Eye (tissue), 1 donor: ENCODE measurements at places on chromosomes 13 and 19.

GRCh38 chr19:46378268-46378667, 31.4 kb downstream of the PPP5C start:
- DNase-seq, result peak; percentile 54

GRCh38 chr13:39016787-39017186, 21.1 kb downstream of the PROSER1 start:
- peak; percentile 74 for DNase-seq

DNA sequence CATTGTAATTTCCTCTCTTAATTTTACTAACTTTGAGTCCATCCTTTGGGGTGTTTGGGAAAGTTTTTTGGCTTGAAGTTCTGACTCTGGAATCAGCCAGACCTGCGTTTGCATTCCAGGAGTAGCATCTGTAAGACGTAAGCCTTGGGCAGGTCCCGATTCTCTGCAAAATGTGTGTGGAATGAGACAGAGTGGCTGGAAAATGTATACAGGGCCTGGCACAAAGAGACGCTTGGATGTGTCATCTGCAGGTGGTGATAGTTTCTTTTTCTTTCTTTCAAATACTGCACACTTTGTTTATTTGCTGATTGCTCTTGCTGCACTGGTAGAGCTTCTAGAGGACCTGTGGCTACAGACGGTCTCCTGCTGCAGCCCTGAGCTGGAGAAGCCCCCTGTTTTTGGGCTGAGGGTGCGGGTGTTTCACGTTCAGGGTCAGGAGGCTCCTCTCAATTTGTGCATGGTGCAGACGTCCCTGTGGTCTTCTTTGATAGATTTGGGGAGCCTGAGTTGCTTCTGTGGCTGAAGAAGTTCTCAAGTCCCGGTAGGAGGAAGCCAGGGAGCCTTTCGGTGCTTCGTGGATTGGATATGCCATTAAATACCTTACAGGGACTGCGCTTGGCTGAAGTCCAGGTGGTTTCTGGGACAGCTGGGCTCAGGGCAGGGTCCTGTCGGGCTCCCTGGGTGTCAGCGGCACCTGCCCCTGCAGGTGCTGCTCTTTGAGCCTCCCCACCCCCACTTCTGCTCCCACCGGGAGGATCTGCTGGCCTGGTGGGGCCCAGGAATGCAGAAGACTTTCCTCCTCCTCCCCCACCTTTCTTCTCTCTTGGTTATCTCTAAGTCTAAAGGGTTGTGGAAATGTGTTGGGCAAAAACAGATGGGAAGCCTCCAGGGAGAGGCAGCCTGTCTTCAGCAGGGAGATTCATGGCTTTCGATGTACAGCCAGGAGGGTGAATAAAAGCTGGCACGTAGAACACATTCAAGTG, 44.0 kb upstream of the GAS6 start:
- DNase-seq, result no peak

- DNase-seq, result no peak
Measured at GRCh38 chr19:16200038-16201010, 2.6 kb downstream of the AP1M1 start.

DNA sequence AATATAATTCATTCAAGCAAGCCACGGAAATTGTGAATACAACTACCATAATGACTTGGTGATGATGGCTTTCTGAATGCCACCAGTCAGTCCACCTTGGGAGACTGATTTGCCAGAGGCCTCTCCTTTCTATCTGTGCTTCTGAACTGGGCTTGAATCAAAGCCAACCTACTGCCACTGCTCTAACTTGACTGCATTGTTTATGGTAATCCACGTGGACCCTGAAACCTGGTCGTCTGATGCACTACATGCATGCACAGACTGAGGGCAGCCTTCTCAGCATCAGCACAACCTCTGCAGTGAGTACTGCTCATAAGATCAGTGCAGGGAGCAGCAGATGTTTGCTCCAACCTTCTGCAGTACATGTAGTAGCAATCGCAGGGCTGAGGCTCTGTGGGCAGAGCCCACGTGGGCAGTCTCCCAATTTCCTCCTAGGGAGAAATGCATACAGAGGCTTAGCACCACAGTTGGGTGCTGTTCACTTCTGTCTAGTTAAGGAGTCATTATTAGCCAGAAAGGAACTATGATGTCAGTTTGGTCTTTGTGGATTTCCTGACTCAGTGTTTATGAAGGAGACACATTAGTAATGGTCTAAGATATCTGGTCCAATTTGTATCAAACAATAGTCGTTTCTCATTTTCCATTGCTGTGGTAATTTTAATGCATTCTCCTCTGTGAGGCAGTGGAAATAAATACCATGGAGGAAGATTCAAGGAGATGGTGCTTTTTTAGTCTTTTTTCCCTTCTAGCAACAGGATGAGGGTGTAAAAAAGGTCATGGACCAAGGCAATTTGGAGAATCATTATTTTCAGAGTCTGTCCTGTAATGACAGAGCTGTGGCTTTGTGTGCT, 82.5 kb downstream of the AKAP11 start:
- DNase-seq, result no peak

DNA sequence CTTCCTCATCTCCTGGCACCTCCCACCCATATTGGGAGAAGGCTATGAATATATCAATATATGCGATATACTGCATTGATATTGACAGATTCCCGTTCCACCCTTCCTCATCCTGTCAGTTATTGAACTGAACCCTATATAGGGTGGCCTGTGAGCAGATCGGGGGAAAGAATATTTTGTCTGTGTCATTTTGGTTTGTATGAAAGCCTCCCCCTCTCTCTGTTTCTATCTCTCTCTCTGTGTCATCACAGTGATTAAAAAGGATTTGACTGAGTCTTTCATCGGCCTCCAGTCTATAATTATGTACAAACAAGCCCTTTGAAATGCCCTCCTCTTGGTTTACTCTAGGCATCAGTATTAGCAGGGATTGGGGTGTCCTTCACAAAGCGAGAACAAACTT, 35.7 kb downstream of the RASL11A start:
- no peak for DNase-seq

- DNase-seq, result peak; percentile 51
Measured at GRCh38 chr19:28297586-28298157, 915.3 kb downstream of the UQCRFS1 start.

- DNase-seq, result peak; percentile 88
Measured at GRCh38 chr19:18205200-18205892, 1.5 kb upstream of the RAB3A start.

GRCh38 chr19:5809053-5809452, 4.2 kb downstream of the NRTN start:
- no peak for DNase-seq

- peak; percentile 62 for DNase-seq
Measured at GRCh38 chr13:110387451-110388107, 80.5 kb downstream of the COL4A2 start.

GRCh38 chr19:16077984-16078758, 1.9 kb downstream of the TPM4 start:
- DNase-seq, result no peak

- peak; percentile 72 for DNase-seq
Measured at GRCh38 chr13:33139780-33140535, 123.7 kb downstream of the KL start.

DNA sequence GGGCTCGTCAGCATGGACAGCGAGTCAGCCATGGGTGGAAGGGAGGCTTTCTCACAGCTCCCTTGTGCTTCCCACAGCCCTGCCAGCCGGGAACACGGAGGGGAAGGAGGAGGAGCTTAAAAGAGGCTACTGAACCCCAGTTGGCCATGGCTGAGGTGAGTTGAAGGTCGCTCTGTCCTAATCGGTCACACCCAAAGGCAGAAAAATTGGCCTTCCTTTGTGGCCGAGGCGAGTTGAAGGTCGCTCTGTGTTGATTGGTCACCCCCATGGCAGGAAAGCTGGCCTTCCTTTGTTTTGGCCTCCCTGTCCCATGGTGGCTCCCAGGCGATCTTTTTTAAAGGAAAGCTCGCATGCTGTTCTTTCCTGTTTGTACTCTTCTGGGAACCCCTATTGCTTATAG, 5.1 kb downstream of the ZNF473 start:
- DNase-seq, result no peak

- no peak for DNase-seq
Measured at GRCh38 chr19:14677464-14677863, 2.8 kb upstream of the ADGRE3 start.

- DNase-seq, result no peak
Measured at GRCh38 chr13:46899801-46900200, 2.9 kb upstream of the HTR2A start.

GRCh38 chr19:18848878-18849661, 17.3 kb downstream of the UPF1 start:
- peak; percentile 22 for DNase-seq

- no peak for DNase-seq
Measured at GRCh38 chr19:12295191-12295590, 508 bp upstream of the ZNF44 start.

GRCh38 chr19:52670046-52670445, 31.9 kb upstream of the ZNF83 start:
- no peak for DNase-seq

DNA sequence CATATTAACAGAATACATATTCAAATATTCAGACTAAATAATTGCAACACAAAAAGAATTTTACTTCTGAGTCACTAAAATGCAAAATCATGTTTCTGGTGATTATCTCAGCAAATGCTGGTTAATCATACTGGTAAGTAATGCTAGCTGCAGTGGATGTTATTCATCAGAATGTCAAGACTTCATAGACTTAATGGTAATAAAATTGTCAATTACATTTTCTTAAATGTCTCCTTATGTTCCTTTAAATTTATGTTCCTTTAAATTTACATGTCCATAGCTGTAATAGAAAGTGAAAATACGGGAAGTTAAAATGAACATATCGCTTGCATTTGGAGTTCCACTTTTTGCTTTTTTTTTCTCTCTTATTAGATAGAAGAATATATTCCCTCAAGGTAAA, 853.0 kb downstream of the SLITRK6 start:
- no peak for DNase-seq

- no peak for DNase-seq
Measured at GRCh38 chr13:56351041-56351440, 789.7 kb upstream of the PRR20A start.

- peak; percentile 16 for DNase-seq
Measured at GRCh38 chr19:31539386-31539785, 190.2 kb upstream of the TSHZ3 start.

GRCh38 chr13:76944456-76944855, 3.9 kb upstream of the ACOD1 start:
- no peak for DNase-seq

DNA sequence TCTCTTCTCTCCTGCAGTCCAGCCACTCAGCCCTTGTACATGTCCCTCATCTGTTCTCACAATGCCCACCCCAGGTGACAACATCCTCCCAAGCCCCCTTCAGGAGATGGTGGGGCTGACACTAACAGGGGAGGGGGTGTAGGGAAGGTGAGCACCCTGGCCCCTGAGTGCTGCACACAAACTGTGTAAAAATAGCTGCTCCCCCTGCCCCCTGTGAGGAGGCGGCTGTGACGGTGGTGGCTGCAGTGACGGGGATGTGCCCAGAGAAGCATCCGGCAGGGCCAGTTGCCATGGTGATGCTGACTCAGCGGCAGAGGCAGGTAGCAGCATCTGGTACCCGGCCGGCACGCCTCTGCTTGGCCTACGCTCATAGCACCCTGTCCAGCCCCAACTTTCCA, 13.0 kb upstream of the JUND start:
- DNase-seq, result peak; percentile 74

GRCh38 chr19:23789246-23789645, 30.6 kb upstream of the ZNF681 start:
- DNase-seq, result no peak

DNA sequence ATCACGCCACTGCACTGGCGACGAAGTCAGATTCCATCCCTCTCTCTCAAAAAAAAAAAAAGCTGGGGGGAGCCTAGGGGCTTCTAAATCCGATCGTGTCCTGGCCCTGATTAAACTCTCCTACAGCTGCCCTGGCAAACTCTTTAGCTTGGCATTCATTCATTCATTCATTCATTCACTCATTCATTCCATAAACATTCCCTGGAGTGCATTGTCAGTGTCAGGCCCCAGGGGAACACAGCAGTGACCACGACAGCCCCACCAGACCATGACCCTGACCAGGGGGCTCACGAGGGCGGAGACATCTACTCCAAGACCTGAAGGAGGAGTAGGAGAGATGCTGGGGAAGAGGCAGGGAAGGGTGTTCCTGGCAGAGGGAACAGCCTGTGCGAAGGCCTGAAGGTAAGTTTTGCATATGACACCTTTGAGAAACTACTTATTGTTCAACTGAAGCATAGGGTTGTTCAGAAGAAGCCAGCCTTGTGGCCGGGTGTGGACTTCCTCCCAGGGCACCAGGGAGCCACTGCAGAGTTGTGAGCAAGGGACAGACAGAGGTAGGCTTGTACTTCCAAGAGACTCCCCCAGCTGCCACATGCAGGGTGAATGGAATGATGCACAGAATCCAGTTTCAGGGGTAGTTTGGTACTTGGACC, 24.5 kb downstream of the CEACAM16 start:
- DNase-seq, result no peak

DNA sequence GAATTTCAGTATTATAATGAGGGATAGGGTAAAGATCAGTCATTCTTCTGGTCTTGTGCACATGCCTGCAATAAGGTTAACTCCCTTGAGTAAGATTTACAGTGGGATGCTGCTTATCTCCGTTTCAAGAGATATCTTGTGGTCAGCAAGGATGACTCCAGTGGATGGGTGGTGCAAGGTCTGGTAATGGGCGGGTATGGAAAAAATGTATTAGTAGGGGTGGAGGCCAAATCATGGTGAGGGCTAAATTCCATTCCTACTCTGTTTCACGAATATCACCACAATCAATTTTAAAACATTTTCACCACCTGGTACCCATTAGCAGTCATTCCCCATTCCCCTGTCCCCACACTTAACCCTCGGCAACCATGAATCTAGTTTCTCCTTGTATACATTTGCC, 40.6 kb downstream of the CCDC122 start:
- no peak for DNase-seq

- peak; percentile 60 for DNase-seq
Measured at GRCh38 chr19:58558066-58558622, at the start of gene UBE2M. Gene UBE2M, minus strand, starts transcription at chr19:58558611. Its CDS starts 230 bp downstream, at chr19:58558381.

DNA sequence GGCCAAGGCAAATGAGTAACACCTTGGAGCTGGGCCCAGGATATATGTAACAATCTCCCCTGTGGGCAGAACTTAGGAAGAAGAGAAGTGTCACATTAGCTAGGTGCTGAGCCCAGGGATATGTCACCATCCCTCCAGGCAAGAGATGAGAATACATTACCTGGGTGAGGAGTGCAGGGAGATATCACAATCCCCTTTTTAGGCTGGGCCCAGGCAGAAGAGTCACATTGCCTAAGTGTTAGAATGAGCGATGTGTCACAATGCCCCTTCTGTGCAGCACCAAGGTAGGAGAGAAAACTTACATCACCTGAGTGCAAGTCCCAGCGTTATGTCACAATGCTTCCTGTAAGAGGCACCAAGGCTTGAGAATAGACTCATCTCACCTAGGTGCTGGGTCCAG, 60.3 kb downstream of the ZNF726 start:
- no peak for DNase-seq
